Central memory CD4-positive, alpha-beta T cell (primary cell): ENCODE measurements at places on chromosomes 12 and 14.

DNA sequence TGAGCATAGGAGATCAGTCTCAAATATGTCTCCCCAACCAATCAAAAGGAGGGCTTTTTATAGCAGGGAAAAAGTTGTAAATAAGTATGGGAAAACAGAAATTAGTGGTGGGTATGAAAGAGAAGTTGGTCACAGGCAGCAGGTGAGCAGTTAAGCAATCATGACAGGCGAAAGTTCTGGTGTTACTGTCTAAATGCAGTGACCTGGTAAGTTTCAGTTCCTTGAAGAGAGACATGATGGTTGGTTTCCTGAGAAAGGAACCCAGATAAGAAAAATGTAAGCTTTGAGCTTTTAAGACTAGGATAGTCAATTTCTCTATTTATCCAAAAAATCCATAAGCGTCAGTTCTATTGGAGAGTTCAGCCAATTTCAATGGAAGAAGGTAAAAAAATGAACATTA lies 466.2 kb upstream of the FLRT2 start:
- no peak for DNase-seq

DNA sequence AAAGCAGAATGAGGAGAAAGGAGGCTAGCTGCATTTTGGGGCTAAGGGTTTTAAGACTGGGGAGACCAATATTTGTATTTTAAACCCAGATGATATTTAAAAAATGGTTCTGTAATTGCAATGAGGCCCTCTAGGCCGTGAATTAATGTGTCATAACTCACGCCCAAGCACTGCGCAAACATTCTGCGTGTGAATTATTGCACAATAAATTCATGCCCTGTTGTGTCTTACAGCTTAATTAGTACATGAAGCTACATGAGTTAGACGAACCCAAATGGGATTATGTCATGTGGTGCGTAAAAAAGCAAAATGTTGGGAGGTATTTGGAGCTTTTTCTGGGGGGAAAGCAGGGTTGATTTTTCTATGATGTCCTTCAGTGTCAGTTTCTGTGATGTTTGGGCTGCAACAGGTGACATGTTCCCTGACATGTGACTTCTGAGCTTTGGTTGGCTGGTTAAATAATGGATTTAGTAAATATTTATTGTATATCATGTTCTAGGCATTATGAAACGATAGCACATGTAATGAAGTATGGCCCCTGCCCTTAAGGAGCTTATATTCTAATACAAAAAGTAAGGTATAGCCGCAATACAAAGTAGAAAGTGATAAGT lies 30.4 kb upstream of the CISTR start:
- DNase-seq = no peak

- no peak for DNase-seq
Measured at GRCh38 chr12:110775997-110776396, 33.3 kb upstream of the PPP1CC start.

GRCh38 chr14:87503711-87504110 lies 489.3 kb downstream of the GALC start:
- DNase-seq = no peak

GRCh38 chr12:92218394-92219077 lies 72.9 kb upstream of the BTG1 start:
- no peak for DNase-seq

- DNase-seq = no peak
Measured at GRCh38 chr12:54047160-54047963, 6.3 kb upstream of the HOXC4 start.

- no peak for DNase-seq
Measured at GRCh38 chr14:58844544-58844943, 206.8 kb downstream of the DACT1 start.

DNA sequence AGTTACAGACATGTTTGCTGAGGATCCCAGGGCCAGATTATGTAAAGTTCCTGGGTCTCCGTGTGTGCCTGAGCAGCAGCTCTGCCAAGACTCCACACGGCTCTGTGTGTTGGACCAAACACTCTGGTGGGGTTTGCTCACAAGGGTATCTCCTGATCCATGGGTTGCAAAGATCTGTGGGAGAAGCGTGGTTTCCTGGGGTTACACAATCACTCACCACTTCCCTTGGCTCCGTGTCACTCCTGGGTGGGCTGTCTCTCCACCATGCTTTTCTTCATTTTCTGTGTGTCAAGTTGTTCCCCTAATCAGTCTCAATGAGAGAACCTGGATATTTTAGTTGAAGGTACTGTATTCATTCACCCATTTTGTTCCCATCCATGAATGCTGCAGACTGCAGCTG lies 1088.8 kb downstream of the FSCB start:
- DNase-seq = no peak

DNA sequence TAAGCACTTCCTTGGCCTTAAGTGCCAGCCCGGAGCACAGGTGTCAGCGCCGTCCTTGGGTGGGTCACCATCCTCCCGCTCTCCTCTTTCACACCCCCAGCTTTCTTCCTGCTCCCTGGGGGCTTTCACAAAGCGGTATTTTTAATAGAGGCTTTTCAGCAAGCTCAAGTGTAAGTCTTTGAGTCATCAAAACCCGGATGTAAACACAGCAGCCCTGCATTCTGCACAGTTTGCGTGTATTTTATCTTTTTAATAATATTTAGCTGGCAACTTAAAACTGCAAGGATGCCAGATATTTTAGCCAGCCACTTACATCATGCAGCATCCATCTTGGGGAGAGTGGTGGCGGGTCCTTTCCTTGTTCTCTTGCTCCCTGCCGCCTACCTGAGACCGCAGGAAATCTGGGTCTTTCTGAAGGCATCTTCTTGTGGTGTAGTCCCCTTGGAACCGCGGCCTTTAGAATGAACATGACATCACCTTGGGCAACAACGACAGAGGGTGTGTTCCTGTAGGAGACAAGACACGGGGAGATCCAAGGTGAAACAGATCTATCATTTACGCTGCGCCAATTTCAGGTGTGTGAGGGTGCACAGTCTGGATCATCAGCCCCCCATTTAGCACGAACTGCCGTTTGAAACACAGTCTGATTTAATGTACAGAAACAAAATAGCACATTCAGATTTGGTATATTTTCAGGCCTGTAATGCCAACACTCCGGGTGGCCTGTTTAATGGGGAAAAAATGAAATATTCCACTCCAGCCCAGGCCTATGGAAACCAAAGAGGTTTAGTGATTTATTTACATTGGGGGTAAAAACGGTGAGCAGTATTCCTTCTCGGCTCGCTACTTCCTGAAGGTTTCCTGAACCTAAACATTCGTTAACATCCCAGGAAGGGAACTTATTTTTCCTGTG lies 12.5 kb upstream of the IRF2BPL start:
- DNase-seq = peak; percentile 56

DNA sequence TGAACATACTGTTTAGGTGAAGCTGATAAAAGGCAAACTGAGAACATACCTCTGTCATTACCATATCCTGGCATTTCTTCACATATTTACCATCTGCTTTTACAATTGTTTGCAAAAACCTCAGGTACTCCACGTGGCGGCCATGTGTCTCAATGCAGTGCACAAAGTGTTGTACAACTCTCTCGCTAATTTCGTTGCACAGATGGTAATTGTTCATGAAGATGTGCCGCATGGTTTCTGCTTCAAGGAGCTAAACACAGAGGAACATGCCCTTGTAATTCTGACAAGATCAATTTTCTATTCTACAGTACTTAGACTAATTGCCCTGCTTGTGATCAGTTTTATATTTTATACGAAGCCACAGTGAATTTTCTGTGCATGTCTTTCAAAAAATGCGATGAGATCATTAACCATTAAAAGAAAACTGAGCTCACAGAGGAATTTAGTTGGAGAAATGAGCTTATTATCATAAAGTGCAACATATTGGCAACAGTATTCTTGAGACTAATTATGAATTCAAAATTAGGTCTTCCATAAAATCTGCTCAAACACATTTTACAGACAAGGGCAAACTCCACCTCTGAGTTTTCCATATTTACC lies 233.8 kb downstream of the ITPR2 start:
- no peak for DNase-seq

DNA sequence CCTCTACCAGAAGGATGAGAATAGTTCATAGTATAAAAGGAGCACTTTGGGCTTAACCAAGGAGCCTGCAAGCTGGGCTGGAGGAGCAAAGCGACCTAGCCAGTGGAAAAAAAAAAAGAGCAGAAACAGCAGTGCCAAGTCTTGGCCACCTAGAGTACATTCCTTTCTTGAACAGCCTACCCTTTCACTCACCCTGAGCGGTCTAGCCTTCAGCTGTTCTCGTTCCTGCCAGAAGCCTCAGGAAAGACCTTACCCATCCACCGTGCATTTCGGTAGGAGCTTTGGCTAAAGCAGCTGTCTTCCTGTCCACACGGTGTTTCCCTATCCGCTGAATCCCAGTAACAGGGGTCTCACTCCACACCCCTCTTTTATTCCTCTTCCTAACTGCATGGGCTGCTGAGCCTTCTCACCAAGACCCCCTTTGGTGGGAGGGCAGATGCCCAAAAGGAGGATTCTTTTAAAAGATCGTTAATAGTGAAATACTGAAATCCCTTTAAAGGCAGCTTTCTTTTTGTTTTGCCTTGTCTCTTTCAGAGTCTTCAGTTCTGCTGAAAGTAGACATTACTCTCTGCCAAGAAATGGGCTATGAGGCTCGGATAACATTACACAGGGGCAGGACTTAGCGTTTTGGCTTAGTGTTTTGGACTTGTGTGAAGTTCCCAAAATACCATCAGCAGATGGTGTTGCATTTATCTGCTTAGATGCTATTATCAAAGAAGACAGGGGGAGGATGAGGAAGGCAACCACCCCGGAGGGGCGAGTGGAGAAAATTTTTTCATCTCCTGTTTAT lies 88.5 kb upstream of the METAP2 start:
- no peak for DNase-seq

GRCh38 chr12:66365718-66366490 lies 63.6 kb downstream of the HELB start:
- DNase-seq = no peak

GRCh38 chr14:72544615-72545387 lies 349.1 kb downstream of the DPF3 start:
- DNase-seq = no peak

DNA sequence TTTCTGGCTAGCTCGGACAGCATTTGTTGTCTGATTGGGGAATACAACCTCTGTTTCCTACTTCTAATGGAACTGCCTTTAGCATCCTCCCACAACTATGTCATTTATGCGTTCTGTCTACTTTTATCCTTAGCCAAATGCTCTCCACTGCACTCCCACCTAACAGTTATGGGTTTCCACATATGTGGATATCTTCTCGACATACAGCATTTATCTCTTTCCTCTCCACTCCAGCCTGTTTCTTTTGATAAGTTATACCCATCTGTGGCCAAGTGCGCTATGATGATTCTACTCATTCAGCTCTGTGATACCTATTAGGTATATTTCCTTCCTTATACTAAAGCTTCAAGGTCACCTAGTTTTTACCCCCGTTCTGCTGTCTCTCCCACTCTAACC lies 122.2 kb upstream of the NAP1L1 start:
- no peak for DNase-seq

DNA sequence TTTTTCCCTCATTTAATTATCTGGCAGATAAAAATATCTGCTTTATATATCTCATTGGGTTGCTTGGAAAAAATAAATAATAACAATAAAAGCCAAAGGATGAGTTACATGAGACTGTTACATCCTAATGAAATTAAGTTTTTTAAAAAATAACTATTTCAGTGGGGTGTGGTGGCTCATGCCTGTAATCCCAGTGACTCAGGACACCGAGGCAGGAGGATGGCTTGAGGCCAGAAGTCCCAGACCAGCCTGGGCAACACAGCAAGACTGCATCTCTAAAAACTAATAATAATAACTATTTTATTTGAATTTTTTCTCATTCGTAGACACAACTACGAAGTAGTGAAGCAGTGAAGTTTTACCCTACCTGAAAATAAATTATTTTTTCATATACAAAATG lies 103.3 kb downstream of the BCAT1 start:
- DNase-seq = no peak

- DNase-seq = no peak
Measured at GRCh38 chr12:108690191-108690518, 41.2 kb downstream of the CORO1C start.

- no peak for DNase-seq
Measured at GRCh38 chr14:34888186-34888585, 13.0 kb upstream of the BAZ1A start.

GRCh38 chr12:91178781-91179180 lies 3.8 kb downstream of the DCN start:
- no peak for DNase-seq

DNA sequence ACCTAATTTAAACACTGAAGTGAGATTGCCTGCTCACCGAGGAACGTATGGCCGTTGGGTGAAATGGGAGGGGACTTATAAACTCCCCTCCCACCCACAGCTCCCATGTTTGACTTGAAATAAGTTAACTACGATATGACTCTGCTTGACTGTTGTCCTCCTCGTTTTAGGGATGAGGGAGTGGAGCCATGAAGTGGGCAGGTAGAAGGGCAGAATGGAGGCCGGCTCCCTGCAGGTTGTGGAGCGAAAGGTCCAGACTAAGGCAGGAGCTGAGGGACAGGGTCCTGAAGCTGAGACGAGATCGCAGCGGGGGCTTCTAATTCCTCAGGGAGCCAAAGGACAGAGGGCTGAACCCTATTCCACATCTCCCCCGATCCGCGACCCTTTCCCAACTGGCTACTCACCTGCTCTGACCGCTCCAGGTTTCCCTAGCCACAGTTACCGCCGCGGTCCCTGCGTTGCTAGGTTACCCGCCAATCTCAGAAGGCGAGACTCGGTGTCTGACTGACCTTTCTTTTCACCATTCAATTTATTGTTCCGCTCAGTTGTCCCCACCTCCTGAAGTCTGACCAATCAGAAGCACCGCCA lies 577 bp upstream of the TPCN1 start:
- DNase-seq = no peak

- DNase-seq = peak; percentile 80
Measured at GRCh38 chr14:50082308-50082742, 34.0 kb downstream of the VCPKMT start.

DNA sequence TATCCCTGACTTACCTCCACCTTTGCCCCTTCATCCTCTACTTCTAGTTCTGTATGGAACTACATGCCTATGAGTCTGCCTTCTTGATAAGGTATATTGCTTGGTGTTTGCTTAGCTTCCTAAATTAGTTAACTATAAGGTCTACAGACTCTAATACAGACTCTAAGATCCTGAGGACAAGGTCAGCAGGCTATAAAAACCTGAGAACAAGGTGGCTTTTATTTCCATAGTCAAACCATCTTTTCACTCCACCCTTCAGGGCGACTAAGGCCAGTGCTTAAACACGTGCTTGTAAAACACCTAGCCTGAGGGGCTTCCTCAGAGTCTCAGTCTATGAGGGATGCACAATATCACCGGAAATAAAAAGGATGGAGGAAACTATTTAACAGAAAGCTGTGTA lies 36.1 kb upstream of the COL2A1 start:
- no peak for DNase-seq

GRCh38 chr12:45718306-45718705 lies 11.2 kb upstream of the ARID2 start:
- DNase-seq = no peak

- DNase-seq = no peak
Measured at GRCh38 chr12:46517579-46517962, 145.0 kb upstream of the SLC38A2 start.

GRCh38 chr12:24446287-24446686 lies 496.8 kb upstream of the SOX5 start:
- no peak for DNase-seq
